ENCODE measurements at places on chromosomes 6 and 20.
A peak's percentile ranks its signal among the peaks of the same experiment; 100 is the strongest.

DNA sequence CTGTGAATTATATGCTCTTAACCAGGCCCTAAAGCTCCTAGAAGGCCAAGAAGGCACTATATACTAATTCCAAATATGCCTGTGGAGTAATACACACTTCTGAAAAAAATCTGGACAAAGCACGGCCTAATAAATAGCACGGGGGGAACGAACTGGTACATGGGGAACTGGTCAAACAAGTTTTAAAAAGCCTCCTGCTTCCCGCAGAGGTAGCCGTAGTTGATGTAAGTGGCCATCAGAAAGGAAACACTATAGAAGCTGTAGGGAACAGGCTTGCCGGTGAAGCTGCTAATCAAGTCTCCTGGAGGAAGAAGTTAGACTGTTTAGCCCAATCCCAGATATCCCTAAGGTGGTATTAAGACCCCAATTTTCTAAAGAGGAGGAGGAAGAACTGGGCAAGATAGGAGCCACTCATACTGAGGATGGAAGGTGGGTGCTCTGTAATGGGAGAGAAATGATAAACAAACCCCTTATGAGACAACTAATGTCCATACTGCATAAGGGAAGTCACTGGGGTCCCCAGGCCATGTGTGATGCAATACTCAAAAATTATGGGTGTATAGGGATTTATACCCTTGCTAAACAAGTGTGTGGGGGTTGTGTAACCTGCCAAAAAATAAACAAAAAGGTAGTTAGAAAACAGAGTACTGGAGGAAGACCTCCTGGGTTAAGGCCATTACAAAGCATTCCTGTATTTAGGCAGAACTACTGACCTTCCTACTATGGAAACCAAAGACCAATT lies 27.1 kb upstream of the ZNF318 start:
- DNase-seq, result no peak

DNA sequence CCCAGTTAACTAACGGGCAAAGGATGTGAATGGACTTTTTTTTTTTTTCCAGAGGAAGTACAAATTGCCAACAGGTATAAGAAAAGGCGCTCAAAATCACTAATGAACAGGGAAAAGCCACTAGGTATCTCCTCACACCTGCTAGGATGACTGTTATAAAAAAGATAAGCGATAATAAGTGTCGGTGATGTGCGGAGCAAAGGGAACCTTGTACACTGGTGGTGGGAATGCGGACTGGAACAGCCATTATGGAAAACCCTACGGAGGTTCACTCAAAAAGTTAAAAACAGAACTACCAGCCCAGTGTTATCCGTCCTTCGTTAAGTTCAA lies 787 bp upstream of the RAB32 start:
- DNase-seq, result no peak

DNA sequence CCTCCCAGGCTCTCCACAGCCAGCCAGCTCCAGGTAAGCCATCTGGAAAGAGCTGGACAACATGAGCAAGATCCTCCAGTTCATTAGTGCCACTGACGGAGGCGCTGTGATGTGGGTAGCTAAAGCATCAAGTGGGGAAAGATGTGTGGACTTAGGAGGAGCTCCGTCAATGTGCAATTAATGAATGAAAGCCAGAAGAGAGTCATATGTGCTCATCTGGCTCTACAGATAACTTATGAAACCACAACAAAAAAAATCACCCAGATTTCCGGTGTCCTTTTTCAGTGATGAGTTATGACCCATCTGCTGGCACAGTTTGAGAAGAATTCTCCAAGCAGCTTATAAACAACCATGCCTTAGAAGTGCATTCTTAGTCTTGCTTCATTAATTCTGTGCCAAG lies 311.7 kb upstream of the PLCB4 start:
- DNase-seq, result no peak

DNA sequence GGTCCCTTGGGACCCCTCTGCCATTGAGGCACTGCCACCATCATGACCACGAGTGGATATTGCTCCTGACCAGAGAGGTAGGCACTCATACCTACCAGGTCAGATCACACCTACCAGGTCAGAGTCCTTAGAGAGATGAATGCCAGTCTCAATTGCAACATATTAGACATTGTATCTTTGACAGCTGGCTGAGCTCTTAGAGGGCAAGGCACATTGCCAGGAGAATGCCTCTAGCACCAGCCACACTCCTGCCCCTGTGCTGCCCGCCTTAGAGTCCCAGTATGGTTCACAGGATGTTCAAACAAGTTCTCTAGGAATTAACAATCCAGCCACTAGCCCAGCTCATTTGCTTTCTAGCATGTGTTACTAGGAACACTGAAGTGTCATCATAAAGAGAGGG lies 65.9 kb downstream of the TMEM244 start:
- no peak for DNase-seq

DNA sequence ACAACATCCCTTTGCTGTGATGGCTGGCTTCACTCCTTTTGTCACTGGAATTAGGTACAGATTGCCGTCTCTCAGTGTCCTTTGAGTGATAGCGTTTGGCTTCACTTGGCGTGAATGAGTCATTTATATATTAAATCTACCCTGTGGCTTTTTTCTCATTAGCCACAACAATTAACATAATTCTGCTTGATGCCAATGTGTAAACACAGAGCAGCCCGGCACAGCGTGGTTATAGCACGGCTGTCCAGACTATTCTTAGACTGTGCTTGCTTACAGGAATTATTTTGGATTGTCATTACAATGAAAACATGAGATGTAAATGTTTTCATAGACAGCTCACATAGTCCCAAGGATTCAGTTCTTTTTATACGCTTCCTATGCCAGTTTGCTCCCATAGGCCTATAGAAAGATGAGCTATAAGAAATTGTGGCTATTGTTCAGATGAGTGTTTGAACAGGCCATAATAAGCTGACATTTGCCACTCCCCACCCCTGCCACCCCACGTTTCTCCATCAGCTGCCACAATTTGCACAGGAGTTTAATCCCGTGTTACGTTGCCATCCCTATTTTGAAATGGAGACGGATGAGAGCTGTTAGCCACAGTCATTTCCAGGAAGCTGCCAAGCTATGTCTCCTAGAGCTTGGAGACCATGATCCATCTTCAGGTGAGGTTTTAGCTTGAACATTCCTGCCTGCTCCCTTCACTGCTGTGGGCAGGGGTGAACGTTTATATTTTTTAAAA lies 65.9 kb downstream of the PPP1R14C start:
- DNase-seq, result no peak

DNA sequence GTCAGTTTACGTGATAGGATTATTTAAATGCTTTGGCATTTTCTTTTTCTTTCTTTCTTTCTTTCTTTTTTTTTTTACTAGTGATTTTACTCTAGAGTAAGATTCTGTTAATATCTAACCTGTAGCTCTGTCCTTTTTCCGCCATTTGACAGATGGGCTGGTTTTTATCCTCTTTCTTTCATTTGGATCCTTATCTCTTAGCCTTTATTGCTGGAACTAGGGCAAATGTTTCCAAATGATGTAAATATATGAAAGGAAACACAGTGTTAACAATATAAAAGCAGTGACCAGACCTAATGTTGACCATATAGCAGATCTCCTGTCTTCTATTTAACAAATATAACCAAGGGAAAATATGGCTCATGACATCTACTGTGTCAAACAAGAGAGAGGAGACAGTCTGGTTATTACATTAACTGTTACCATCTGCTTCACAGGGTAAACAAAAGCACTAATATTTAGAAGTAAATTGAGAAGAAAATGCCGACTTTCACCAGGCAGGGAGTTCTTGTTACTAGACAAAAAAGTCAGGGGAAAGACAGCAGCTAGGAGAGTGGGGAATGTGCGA lies 59.8 kb upstream of the GCLC start:
- DNase-seq, result no peak

GRCh38 chr6:167894965-167895364 lies 68.3 kb downstream of the AFDN start:
- no peak for DNase-seq

DNA sequence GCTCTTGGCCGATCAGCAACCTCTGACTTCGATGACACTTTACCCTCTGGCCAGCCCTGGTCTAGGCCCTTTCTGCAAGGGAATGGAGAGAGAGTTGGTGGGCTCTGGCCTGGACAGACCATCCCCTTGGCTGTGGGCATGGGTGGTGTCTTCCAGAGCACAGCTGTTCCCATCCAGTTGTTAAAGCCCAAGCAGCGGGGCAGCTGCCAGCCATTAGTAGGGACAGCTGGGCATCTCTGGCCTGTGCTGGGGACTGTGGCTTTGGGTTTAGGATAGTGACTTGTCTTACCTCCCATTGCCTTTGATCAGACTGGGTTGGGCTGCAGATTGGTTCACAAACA lies 2.8 kb downstream of the CDC25B start:
- peak; percentile 63 for DNase-seq

- no peak for DNase-seq
These were observed 143.5 kb upstream of the MOCS1 start for GRCh38 chr6:40077736-40078135.

GRCh38 chr6:87115402-87116135 lies 20.7 kb upstream of the CGA start:
- DNase-seq, result no peak

- no peak for DNase-seq
These were observed 9.6 kb upstream of the CHD6 start for GRCh38 chr20:41627611-41628244.

- no peak for DNase-seq
These were observed 166.1 kb upstream of the OLIG3 start for GRCh38 chr6:137660296-137660731.

DNA sequence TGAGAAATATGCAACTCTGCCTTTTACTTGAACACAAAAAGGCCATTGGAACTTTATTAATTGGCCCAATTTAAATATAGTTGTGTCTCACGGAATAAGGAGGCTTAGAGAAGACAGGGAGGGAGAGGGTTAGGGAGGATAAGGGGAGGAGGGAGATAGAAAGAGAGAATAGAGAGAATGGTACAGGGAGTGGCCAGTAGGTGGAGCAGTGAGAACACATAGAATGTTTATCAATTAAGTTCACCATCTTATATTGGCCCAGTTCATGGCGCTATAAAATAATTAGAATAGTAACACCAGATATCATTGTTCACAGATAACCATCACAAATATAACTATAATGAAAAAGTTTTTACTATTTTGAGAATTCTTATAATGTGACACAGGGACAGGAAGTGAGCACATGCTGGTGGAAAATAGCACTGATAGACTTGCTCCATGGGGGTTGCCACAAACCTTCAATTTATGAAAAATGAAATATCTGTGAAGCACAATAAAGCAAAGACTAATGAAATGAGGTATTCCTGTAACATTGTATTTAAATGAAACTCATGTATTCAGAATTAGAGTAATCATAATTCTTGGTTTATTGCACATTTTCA lies 374.1 kb upstream of the MANEA start:
- DNase-seq, result no peak

DNA sequence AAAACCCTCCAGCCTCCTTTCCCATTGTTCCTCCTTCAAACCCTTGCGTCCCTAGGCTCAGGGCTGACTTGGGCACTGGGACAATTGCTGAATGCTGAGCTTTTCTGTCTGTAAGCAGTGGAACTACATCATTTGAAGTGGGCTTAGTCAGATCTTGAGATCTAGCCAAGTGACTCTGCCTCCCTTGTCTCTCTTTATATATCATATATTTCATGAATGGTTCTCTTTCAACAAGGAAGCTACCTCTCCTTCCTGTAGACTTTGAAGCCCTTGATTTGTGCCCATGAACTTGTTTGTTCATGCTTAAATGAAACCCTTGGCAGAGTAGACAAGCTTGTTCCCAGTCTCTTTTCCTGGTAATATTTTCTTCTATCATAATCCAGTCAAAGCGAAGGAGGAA lies 60.0 kb upstream of the KIF13A start:
- no peak for DNase-seq

DNA sequence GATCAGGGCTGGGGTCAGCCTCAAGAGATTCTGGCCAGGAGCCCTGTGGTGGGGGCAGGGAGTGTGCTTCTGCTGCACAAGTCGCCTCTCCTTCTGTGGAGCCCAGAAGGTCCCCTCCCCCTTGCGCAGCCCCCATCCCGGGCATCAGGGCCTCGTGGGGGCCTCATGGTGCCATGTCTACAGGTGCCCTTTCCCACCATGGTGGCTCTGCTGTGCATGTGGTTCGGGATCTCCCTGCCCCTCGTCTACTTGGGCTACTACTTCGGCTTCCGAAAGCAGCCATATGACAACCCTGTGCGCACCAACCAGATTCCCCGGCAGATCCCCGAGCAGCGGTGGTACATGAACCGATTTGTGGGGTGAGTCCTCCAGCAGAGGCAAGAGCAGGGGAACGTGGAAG lies 48.1 kb downstream of the TM9SF4 start:
- DNase-seq, result no peak

- DNase-seq, result no peak
These were observed 340.0 kb downstream of the ADGRB3 start for GRCh38 chr6:68975064-68975463.

- DNase-seq, result no peak
These were observed 313.6 kb downstream of the ALDH8A1 start for GRCh38 chr6:134636186-134636799.

GRCh38 chr6:90480666-90481065 lies 106.2 kb downstream of the MAP3K7 start:
- DNase-seq, result no peak

DNA sequence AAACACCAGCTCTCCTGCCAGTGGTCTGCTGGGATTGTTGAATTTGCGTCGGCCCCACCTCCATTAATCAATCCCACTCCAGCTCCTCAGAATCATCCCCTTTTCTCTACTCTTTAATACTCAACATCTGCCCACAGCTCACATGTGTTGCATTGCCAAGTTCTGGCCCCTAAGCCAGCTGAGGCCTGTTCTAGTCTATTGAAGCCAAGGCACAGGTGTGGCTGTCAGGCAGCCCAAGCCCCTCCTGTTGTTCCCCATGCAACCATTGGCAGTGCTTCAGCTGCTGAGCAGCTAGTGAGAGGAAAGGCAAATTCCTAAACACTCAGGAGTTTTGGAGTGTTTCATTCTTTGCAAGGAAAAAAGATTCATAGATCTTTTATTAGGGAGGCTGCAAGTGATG lies 128.0 kb upstream of the NT5E start:
- DNase-seq, result no peak

DNA sequence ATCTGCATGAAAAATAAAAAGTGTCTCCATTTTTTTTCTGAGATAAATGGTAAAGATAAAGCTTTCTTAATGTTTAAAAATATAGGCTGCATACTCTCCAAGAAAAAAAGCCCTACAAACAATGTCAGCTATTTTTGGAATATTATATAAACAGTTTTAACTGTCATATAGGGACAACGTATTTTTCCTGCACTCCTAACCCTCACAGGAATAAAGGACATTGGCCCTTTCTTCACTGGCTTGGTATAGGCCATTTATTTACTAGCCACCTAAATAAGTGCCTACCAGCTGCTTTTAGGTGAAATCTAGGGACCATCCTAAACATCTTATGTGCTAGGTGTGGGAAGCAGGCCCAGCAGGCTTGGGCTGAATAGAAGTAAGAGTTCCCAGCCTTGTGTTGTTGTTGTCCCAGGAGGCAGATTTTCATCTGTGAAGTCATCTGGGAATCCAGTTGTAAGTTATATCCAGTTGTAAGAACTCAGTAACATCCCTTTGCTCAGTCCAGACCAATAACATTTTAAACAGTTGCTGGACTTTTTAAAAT lies 21.3 kb downstream of the FOXO3 start:
- DNase-seq, result no peak

GRCh38 chr6:114592506-114592905 lies 249.7 kb upstream of the HS3ST5 start:
- no peak for DNase-seq
